DND-41 (cell line): ENCODE measurements at places on chromosomes 1 and 21.
A peak's percentile ranks its signal among the peaks of the same experiment; 100 is the strongest.

GRCh38 chr1:82158981-82159380 is 358.2 kb downstream of the ADGRL2 start:
- DNase-seq = no peak

- no peak for DNase-seq
These were observed 365.4 kb downstream of the LTN1 start for GRCh38 chr21:28627261-28627660.

- DNase-seq = no peak
These were observed 7.8 kb upstream of the CD46 start for GRCh38 chr1:207744000-207744534.

DNA sequence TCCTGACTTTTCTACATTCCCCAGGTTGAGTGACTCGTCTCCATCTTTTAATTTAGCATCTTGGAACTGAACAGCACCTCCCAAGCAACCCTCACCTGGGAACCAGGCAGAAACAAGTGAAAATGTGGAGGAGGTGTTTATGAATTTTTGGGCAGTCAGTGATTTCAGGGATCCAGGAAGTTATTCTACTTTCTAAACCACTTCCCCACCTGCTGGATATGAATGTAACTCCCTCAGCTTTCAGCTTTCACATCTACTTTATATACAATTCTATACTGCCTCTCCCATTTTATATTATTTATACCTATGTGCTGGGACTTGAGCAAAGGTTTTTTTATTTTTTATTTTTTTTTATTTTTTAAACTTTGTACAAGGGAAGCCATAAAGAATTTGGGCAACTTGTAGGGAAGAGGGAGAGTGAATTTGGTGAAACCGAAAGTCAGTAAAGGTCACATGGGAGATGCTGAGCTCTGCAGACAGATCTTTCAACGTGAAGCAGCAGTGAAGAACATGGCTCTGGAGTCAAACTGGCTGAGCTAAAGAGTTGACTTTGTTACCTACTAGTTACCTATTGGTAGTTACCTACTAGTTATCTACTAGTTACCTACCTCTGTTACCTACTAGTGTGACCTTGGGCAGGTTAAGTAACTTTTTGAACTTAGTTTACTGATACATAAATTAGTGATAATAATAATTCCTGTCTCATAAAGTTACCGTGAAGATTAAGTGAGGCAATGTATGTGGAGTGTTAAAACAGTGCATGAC is 45.5 kb downstream of the DDR2 start:
- no peak for DNase-seq

GRCh38 chr1:220791285-220791684 is 4.6 kb downstream of the MTARC1 start:
- no peak for DNase-seq

DNA sequence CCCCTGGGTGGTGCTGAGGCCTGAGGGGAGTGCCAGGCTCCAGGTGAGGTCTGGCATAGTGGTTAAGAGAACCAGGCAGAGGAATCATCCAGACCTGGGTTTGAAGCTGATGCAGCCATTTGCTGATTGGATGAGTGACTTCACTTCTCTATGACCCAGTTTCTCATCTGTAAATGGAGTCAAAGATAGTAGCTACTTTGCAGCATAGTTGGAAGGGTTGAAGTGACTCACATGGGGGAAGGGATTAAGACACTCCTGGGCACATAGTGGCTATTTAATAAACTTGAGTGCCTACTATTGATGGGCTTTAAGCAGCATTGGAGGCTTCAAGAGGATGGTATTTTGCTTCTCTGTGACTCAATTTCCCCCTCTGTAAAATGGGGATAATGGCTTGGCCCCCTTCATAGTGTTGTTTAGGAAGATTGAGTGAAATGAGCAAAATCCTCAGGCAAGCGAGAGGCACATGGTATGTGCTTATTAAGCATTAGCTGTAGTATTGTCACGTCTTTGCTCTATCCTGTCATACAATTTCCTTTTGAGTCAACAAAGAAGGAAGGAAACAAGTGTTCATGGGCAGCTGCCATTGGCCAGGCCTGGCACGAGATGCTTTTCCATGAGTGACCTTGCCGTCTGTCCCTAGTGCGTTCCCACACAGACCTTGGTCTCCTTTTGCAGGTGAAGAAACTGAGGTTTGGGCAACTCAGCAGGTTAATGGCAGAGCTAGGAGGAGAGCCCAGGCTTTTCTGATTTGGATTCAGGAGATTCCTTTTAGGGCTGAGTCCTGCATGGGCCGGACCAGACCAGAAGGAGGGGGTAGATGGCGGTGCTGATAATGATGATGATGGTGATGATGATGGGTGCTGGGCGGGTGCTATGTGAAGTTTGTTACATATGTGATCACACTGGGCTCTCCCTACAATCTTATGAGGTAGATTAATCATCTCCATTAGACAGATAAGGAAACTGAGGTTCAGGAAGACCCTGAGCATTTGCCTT is 131.1 kb upstream of the WNT4 start:
- DNase-seq = no peak

- no peak for DNase-seq
These were observed 35.9 kb upstream of the ATP5PO start for GRCh38 chr21:33951276-33952178.

- peak; percentile 86 for DNase-seq
These were observed 85.7 kb downstream of the ITPKB start for GRCh38 chr1:226653311-226653921.

DNA sequence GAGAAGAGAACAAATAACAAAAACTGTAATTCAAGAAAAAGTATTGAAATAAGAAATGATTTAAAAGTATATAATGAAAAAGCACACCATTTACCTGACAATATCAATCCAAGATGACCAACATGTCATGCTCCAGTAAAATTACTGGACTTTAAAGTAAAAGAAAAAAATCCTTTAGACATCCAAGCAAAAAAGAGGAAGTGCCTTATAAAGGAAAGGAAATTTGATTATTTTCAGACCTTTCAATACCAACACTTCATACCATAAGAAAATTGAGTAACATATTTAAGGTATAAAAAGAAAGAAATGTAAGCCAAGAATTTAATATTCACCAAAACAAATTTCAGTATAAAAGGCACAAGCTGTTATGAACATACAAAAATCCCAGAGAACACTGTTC is 46.2 kb upstream of the SSX2IP start:
- no peak for DNase-seq

- DNase-seq = peak; percentile 14
These were observed 2.4 kb downstream of the PLPP3 start for GRCh38 chr1:56576880-56577405.

- peak; percentile 15 for DNase-seq
These were observed 497 bp upstream of the FUCA1 start for GRCh38 chr1:23868557-23869016.

DNA sequence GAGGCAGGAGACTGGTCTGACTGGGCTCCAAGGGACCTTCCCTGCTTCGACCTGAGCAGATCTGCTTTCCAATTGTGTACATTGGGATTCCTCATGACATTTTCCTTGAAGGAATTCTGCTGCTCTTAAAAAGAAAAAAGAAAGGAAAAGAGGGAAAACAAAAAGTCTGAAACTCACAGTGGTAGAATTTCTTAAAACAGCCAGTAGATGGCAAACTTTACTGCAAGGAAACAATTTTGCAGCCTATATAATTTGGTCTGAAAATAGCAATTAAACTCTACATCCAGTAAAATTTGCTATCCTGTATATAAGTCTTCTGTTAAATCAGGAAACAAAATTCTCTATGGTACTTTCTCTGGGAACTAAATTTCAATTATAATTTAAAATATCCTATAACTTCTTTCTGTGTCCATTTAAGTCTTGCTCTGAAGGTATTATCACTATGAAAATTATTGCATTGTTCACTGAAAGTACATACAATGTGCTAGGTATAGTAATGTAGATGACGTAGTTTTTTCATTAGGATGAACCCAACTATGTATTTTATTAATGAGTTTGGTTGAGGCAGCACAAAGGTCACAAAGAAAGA is 59.8 kb downstream of the CRB1 start:
- DNase-seq = no peak

DNA sequence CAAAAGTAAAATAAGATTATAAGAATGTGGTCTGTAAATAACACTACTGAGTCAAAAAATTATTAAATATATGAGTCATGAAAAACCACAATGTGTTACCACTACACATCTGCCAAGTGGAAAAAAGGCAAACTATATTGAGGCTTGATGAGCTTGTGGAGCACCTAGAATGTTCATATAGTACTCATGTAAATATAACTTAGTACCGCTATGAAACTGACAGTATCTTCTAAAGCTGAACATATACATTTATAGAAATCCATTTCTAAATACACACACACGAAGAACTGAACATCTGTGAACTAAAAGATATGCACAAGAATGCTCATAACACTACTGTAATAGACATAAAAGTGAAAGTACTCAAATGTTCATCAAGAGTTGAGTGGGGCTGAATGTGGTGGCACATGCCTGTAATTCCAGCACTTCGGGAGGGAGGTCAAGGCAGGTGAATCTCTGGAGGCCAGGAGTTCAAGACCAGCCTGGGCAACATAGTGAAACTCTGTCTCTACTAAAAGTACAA is 18.5 kb upstream of the GBP3 start:
- DNase-seq = no peak

DNA sequence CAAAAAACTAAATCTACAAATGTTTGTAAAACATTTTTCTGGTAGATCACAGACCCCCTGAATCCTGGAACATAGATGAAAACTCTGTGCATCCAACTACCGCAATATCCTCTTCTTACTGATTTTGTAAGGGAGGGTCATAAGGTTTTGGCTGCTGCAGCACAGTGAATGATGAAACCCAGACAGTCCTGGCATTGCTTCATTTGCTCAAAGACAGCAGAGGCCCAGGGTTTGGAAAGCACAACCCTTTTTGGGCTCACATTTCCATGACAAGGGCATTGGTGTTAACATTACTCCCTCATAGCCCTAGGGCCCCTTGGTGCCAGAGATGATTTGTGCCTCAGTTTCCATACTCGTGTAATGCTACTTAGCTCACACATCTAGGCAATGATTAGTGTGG is 51.2 kb downstream of the PLXNA2 start:
- no peak for DNase-seq

- DNase-seq = no peak
These were observed 20.3 kb downstream of the RNASEL start for GRCh38 chr1:182568647-182569284.

- DNase-seq = no peak
These were observed 27.1 kb downstream of the PTPRF start for GRCh38 chr1:43557744-43558245.

DNA sequence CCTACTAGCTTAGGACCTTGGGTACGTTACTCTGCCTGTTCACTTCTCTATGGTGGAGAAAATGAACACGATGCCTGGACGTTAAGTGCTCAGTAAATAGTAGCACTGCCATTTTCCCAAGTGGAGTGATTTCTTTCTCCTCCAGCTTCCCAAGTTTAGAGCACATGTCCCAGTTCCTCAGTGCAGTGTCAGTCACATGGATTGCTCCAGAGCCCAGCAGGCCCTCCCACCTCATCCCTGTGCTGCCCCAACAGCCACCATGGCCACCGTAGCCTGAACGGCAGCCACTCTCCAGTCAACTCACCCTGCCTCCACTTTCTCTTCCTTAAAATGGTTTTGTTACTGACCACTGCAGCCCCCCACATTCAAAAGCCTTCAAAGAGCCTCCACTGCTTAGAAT is 8.5 kb downstream of the STMN1 start:
- DNase-seq = no peak

DNA sequence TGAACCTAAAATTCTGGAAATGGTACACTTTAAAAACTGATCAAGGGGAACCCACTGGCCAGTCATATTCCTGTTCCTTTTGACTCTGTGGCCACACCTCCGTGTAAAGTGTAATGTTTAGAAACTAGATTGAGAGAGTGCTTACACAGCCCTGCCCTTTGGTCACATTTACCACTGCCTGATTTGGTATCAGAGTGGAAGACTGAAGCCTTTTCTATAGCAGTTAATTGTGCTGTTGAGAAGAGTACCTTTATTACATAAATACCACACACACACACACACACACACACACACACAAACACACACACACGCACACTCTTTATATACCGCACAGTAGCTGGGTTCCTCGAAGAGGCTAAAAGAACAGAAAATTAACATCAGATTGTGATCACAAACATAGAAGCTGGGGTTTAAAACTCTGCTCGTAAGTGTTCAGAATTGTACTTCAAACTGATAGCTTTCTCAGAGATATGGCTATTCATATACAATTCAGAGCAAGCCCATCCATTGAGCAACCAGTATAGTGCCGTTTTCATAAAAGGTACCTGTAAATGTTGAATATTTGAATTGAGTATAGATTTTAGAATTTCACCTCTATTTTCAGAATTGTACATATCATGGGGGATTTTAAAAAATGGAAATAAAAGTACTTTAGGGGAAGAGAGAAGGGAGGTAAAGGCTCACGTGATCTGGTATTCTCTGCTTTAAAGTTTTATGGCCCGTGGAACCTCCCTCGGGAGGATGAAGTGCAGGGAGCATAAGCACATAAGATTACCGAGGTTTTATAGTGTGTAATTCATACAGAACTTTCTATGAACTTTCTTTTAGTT is 37.5 kb downstream of the CAMTA1 start:
- DNase-seq = no peak

- no peak for DNase-seq
These were observed 251.3 kb downstream of the KCNH1 start for GRCh38 chr1:210882414-210883221.
